ENCODE measurements at places on chromosomes 16 and 17.

- no peak for DNase-seq
Observed at GRCh38 chr17:3557768-3558583, at the start of gene TRPV3. Gene TRPV3 (minus strand): TSS chr17:3557812. CDS start chr17:3554850, 2,962 bp downstream.

DNA sequence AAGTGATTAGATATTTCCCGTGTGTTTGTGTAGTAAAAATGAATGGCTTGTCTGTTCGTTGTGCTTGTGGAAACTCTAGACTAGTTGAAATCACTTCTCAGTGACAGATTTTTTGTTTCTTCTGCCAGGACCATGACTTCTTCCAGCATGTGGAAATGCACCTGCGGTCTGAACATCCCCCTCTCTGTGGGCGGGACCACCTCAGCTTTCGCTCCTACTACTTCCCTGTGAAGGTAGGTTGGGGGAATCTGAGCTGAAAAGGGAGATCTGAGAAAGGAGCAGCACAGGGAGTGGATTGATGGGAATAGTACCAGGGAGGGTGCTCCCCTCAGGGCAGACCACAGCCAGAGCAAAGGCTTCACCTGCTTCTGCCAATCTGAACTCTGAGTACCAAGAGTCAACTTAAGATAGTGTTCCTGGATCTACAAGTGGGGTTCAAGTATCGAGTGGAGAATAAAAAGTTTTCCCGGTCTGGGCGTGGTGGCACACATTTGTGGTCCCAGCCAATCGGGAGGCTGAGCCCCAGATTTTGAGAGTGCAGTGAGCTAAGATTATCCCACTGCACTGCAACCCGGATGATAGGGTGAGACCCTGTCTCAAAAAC, 47.5 kb downstream of the SF3B3 start:
- no peak for DNase-seq

- DNase-seq, result no peak
Observed at GRCh38 chr17:3914312-3914670, 2.0 kb downstream of the P2RX1 start.

- no peak for DNase-seq
Observed at GRCh38 chr16:23378256-23378655, 74.7 kb downstream of the COG7 start.

DNA sequence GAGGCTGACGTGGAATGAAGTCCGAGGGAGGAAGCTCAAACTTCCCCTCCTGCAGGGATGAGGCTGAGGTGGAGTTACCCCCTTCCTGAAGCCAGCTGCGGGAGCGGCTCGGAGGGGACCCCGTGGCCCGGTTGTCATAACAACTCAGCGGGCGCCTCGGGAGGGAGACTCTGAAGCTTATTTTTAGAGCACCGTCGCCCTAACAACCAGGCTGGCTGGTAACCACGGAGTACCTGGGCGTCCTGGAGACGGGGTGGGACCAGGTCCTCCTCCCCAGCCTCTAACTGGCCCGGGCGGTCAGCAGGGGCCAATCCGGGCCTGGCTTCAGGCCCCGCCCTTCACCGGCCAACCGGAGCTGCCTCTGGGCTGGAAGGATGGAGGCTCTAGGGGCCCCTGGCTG, 27.7 kb downstream of the NECAB2 start:
- DNase-seq, result no peak

DNA sequence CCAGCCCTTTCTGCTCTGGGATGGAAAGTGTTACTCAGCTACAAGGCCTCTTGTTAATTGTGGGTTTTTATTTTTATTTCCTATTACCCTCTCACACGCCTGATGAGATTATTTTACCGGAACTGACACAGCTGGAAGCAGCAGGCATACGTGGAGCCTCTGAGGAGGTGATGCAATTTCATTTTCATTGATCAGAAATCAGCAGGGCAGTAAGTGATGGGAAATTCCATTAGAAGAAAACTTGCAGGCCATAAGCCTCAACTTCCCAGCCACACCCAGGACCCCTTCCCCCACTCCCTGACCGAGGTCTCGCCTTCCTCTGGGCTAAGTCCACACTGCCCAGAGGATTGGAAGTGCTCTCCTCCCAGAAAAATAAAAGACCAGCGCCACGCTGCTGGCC, 69.7 kb downstream of the ZFHX3 start:
- no peak for DNase-seq

DNA sequence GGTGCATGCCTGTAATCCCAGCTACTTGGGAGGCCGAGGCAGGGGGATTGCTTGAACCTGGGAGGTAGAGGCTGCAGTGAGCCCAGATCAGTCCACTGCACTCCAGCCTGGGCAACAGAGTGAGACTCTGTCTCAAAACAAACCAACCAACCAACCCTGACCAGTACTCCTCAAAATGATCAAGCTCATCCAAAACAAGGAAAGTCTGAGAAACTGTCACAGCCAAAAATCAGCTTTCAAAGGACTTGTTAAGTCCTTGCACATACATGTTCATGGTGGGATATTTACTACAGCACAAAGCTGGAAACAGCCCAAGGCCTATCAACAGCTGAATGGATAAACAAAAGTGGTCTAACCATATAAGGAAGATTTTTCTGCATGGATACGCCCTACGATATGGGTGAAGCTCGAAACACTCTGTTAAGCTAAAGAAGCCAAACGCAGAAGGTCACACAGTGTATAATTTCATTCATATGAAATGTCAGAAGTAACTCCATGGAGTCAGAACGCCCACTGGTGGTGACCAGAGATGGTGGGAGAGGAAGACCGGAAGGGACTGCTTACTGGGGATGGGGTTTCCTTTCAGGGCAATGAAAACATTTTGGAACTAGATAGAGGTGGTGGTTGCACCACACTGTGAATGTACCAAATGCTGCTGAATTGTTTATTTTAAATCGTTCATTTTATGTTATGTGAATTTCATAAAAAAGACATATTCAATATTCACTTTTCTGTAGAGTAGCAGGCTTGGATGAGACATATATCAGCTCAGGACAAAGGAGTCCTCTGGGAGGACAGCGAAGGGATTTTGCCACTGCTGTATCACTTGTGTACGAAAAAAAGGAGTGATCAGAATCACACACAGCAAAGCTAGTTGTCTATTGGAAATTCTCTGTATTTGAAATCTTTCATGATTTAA, 17.7 kb downstream of the CCL17 start:
- DNase-seq, result peak; percentile 77

GRCh38 chr17:67620088-67620487, 97.6 kb upstream of the NOL11 start:
- DNase-seq, result no peak

Measured in HAP-1 (cell line).